Stimulated activated memory B cell treated with anti-CD40 and anti-IgM and Interleukin-4, amounts not matched to agents 10 μg/mL and 1 μg/mL and 100 μg/mL, for 72 hours (primary cell): ENCODE measurements at places on chromosomes 7 and 10.

- ATAC-seq, result no peak
Observed at GRCh38 chr10:76975126-76975525, 662.5 kb downstream of the KCNMA1 start.

DNA sequence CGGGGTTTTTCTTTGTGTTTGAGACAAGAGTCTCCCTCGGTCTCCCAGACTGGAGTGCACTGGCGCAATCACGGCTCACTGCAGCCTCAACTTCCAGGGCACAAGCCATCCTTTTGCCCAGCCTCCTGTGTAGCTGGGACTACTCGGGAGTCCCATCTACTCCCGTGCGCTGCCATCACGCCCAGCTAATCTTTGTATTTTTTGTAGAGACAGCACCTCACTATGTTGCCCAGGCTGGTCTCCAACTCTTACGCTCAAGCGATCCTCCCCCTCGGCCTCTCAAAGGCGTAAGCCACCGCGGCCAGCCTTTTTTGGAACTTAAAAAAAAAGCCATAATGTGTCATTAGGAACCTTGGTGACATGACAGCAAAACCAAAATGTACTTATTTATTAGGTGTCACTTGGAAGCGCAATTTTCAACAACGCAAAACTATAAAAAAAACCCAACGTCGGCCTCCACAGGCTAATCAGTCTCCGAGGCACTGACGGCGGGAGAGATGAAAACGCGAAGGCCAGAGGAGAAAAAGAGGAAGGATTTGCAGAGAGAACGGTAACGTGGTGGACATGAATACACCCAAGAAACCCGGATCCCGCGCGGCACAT, 911 bp upstream of the HNRNPH3 start:
- ATAC-seq, result no peak

DNA sequence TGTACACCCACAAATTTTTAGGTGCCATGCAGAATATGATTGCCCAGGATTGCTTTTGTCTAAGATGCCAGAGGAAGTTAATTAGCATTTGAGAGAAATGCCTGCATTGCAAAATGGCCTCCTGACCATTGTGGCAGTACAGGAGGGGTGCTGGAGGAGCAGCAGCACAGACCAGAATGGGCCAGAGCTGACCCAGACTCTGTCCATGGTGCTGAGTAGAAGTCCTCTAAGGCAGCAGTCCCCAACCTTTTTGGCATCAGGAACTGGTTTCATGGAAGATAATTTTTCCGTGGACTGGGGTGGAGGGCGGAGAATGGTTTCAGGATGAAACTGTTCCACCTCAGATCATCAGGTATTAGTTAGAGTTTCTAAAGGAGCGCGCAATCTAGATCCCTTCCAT, 217.8 kb upstream of the AGK start:
- no peak for ATAC-seq

GRCh38 chr7:77455321-77455720, 39.2 kb upstream of the GSAP start:
- no peak for ATAC-seq

- no peak for ATAC-seq
Observed at GRCh38 chr7:106193661-106194060, 81.5 kb upstream of the SYPL1 start.

- ATAC-seq, result peak; percentile 69
Observed at GRCh38 chr10:7258948-7259523, 151.8 kb downstream of the SFMBT2 start.

DNA sequence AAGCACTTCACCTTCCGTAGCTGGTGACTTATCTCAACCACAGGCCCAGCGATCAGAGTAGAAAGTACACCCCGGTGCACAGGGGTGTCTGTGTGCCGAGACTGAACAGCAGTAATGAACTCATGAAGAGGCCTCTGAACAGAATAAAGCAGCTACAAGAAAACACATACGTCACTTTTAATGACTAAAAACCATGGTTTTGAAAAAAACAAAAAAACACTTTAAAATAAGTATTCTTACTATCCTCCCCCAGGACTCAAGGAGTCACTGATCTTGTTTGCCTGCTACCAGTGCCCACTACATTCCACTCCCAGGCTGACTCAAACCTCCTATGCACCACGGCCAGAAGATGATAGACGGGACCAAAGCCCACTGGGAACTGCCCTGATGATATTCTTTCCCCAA, 53.8 kb downstream of the NCAPG2 start:
- ATAC-seq, result no peak

GRCh38 chr7:66778201-66778600, 37.7 kb downstream of the RABGEF1 start:
- no peak for ATAC-seq

- no peak for ATAC-seq
Observed at GRCh38 chr10:33537066-33537465, 202.6 kb upstream of the NRP1 start.

GRCh38 chr10:132178046-132178445, 8.7 kb upstream of the DPYSL4 start:
- no peak for ATAC-seq

DNA sequence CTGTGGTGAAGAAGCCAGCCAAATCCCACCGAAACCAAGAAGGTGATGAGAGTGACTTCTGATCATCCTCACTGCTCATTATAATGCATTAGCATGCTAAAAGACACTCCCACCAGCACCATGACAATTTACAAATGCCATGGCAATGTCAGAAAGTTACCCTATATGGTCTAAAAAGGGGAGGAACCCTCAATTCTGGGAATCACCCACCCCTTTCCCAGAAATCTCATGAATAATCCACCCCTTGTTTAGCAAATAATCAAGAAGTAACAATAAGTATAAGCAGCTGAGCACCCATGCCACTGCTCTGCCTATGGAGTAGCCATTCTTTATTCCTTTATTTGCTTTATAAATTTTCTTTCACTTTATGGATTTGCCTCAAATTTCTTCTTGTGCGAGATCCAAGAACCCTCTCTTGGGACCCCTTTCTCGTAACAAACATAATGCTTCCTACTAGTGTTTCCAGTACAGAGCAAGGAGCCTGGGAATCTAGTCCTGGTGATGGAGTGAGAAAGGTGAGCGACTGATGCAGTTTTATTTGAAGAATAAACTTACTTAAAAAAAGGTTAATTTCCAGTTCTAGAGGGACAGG, 18.4 kb upstream of the EXOC6 start:
- no peak for ATAC-seq

DNA sequence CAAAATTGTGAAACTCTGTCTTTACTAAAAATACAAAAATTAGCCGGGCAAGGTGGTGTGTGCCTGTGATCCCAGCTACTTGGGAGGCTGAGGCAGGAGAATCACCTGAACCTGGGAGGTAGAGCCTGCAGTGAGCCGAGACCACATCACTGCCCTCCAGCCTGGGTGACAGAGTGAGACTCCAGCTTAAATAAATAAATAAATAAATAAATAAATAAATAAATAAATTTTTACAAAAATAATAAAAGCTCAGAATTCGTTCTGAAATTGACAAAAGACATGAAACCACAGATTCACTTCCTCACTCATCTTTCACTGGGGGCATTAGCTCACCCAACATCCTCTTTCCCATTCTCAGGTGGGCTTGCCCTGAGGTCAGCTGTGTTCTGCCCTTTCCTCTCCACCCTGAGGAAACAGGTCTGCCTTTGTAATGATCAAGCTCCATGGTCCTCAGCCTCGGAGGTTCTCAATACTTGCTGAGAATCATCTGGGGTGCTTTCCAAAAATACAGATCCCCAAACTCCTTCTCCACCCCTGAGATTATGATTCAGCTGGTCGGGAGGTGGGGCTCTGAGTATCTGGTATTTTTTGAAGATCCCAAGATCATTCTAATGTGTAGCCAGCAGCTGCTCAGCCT, 29.2 kb upstream of the APBB1IP start:
- peak; percentile 69 for ATAC-seq
